ENCODE measurements at places on chromosomes 2 and 18. TPM values are rescaled to one million over a fixed set of nuclear protein-coding genes. Genes with fewer than 3 reads are reported as not detected.

DNA sequence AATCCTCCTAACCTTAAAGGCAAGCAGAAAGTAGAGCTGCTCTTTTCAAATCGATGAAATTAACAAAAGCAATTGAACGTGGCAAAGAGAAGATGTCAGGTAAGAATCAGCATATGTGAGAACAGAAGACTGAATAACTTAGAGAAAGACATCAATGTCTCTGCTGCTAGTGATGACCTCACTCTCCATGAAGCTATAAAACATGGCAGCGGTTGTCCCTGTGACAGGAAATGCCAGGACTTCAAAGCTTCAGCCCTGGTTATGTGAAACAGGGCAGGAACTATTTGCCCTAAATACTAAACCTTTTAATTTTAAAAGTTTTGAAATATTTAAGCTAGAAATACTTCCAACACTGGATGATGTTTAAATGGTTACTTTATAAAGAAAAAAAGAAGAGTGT lies 383.7 kb downstream of the XIRP2 start:
- no peak for ATAC-seq

DNA sequence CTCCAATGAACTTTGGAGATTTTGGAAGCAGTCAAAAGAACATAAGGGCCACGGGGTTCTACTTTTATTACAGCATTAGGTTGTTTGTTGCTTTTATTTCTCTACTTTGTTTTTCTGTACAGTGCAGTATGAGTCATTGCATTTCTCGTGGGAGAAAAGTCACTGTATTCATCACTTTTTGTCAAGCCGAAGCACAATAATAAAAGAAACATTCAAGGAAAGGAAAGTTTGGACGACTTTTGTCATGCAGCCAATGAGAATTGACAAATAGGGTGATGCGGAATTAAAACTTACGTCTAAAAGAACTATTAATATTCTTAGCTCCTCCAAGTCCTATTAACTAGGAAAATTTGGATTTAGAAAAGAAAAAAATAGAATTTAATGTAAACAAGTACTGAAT lies 209.9 kb downstream of the TMEM182 start:
- no peak for ATAC-seq

GRCh38 chr2:108911807-108912628 lies 77.0 kb downstream of the EDAR start:
- no peak for ATAC-seq

DNA sequence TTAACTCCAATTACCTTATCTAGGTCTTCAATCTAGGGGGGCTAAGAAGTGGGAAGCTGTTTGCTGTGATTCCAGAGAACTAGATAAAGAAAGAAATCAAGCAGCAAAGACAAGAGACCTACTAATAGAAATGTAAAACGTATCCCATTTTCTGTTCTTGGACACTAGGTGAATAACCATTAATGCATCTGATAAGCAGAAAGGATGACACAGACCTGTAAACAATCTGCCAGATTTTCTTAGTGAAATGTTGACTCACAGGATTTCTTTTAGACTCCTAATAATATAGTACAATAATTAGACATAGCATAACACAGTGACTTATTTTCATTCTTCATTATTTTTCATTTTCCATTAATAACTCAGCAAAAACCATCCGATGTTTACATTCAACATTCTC lies 1.3 kb downstream of the WDR35 start:
- no peak for ATAC-seq

DNA sequence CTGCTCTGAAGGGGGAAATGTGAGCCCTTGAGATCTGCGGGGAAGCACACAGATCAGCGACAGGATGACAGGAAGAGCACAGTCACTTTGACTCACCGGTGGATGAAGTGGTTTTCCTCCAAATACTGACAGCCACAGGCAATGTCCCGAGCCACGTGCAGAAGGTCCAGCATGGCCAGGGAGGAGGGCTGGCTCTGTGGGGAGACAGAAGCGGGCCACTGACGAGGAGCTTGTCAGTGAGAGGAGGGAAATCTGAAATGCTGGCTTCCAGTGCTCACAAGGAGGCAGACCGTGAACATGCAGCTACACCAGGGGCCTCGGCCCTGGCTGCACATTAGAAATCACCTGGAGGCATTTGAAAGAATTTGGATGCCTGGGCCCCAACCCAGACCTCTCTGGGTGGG lies 98.7 kb downstream of the CLIP4 start:
- ATAC-seq: no peak

GRCh38 chr2:26845021-26845420 lies 2.9 kb upstream of the DPYSL5 start:
- no peak for ATAC-seq

DNA sequence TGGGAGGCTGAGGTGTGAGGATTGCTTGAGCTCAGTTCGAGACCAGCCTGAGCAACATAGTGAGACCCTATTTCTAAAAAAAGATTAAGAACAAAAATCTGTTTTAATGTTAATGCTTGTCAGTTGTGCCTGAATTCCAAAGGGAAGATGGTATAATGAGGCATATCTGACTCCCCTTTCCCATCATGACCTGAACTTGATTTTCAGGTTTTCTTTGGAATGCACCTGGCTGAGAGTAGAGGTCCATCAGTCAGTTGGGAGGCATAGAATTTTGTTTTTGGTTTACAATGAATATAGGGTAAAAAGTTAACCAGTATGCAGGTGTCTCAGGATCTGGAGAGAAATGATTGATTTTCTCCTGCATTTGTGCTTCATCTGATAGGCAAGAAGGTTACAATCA lies 20.4 kb downstream of the RPIA start:
- ATAC-seq: no peak

DNA sequence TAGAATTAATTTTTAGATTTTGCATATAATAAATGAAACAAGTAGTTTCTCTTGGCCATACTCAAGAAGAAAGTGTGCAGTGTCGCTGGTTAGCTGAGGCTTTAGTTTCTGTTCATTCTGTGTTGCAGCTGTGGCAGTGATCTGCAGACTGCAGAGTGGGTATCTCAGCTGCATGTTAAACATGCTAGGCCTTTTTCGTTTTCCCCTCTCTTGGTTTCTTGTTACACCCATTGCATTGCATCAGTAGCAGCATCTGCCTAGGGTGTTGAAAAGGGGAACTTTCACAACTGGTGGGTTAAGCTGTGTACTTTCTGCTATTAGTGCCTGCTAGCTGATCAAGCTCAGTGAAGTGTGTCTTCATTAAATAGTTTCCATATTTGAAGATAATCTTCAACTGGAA lies 51.3 kb downstream of the ACSL3 start:
- no peak for ATAC-seq

DNA sequence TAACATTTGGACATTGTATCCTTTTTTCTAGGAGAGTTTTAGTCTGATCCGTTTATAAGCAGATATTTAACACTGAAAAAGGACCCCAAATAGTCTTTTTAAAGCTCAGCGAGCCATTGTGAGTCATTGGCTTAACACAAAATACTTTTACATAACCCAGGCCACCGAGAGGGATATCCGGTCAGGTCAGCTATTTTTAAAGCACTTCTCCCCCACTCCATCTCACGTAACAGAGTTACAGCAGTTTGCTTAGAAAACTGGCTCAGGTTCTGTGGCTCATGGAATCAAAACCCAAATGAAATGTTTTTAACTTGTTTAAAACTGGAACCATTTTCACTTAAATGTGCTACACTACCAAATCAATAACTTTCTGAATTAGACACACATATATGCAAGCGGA lies 23.9 kb downstream of the COL4A3 start:
- ATAC-seq: no peak

- ATAC-seq: peak; percentile 26
Measured at GRCh38 chr18:22169889-22170420, 566 bp downstream of the GATA6 start.

- ATAC-seq: no peak
Measured at GRCh38 chr2:216163518-216163917, 54.4 kb downstream of the XRCC5 start.

- ATAC-seq: no peak
Measured at GRCh38 chr2:108385411-108386071, 7.8 kb downstream of the SULT1C4 start.

GRCh38 chr2:10864861-10865636 lies 46.7 kb upstream of the KCNF1 start:
- ATAC-seq: no peak

GRCh38 chr18:60040971-60041370 lies 141.2 kb downstream of the PMAIP1 start:
- no peak for ATAC-seq

GRCh38 chr2:68832233-68832869 lies 38.8 kb downstream of the BMP10 start:
- ATAC-seq: peak; percentile 68

GRCh38 chr18:44548291-44549221 lies 132.1 kb upstream of the SETBP1 start:
- ATAC-seq: peak; percentile 41

The POTEI gene
- not detected for total RNA-seq

The TMEM178A gene
- total RNA-seq: 14.6 TPM

The NCKAP1 gene
- 301 TPM for total RNA-seq

The GPBAR1 gene
- 0.93 TPM for total RNA-seq

The TRIM43B gene
- total RNA-seq: not detected

The FIGN gene
- 17.5 TPM for total RNA-seq

The POTEE gene
- not detected for total RNA-seq

The DSG1 gene
- total RNA-seq: not detected

The SPEG gene
- 174 TPM for total RNA-seq

The NCL gene
- 106 TPM for total RNA-seq

The ITGB6 gene
- 2.2 TPM for total RNA-seq

The TGFA gene
- total RNA-seq: 0.31 TPM

The ARHGEF4 gene
- total RNA-seq: 21.1 TPM
